Memory B cell (primary cell): ENCODE measurements at places on chromosomes 5 and 9.

GRCh38 chr5:168215646-168216045 lies 75.8 kb upstream of the WWC1 start:
- no peak for DNase-seq

DNA sequence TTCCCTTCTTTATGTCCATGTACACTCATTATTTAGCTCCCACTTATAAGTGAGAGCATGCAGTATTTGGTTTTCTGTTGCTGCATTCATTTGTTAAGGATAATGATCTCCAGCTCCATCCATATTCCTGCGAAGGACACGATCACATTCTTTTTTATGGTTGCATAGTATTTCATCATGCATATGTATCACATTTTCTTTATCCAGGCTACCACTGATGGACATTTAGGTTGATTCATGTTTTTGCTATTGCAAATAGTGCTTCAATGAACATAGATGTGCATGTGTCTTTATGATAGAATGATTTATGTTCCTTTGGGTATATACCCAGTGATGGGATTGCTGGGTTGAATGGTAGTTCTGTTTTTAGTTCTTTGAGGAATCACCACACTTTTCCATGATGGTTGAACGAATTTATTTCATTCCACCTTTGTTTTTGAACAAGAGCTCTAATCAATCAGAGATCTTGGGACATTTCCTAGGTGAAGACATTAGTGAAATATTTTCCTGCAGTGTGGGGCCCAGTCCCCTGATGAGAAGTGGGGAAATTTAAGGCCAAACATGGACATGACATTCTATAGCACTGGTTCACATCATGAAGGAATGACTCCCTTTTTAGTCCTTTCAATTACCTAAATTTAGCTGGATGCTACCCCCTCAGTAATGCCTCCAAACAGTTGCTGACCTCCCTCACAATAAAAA lies 7.1 kb upstream of the TEX48 start:
- DNase-seq, result no peak

DNA sequence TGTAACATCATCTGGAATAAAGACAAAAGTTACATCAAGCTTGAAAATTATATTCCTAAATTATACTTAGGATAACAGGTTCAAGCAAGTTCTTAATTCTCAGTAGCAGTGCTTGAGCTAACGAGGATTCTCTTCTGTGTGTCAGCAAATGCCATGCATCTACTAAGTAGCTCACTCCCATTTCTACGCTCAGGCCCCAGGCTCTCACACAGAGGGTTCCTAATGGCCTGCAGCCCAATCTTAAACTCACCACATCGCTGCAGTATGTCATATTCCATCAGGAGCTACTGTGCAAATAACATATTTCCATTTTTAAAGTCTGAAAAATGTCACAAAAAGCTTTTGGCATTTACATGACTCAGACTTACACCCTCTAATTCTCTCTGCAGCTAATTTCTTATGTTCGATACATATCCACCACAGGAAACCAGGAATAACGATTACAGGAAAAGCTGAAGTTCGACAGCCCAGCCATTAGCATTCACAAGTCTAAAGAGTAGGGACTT lies 474.8 kb downstream of the EFNA5 start:
- no peak for DNase-seq

DNA sequence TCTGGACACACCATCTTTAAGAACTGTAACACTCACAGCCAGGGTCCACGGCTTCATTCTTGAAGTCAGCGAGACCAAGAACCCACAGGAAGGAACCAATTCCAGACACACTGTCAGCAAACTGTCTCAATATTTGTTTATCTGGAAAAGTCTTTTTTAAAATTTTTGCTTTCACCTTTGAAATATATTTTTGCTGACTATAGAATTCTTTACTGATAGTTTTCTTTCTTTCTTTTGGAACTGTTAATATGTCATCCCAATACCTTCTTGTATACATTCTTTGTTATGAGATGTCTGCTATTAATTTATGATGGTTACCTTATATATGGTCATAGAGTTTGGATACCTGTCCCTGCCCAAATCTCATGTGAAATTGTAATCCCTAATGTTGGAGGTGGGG lies 145.1 kb upstream of the IRX4 start:
- DNase-seq, result no peak

DNA sequence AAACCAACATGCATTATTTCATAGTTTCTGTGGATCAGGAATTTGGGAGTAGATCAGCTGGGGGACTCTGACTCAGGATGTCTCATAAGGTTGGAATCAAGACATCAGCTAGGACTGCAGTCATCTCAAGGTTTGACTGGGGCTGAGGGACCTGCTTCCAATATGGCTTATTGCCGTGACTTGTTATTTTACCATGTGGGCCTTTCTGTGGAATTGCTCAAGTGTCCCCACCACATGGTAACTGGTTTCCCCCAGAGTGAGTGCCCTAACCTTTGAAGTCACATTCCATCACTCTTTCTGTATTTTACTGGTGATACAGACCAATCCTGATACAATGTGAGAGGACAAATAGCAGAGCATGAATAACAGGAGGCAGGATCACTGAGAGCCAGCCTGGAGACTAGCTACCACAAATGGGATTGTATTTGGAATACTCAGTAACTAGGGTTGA lies 70.2 kb upstream of the ELL2 start:
- DNase-seq, result no peak

GRCh38 chr9:116366241-116366640 lies 212.7 kb downstream of the PAPPA start:
- no peak for DNase-seq

DNA sequence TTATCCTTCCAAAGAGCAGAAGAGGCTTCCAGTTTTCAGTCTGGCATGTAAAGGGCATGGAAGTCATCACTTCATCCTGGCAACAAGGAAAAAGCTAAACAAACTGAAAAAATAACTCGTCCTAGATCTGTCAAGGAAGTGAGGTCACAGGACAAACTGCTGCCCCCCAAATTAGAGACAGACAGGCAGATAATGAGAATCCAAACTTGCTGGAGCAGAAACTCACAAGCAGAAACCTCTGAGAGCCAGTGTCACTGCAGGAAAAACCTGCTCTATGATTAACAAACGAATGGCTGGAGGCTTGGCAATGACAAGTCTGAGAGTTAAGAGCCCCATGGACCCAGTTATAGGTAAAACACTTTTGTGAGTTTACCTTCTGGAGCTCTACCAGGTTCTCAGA lies 18.9 kb upstream of the MLANA start:
- no peak for DNase-seq

DNA sequence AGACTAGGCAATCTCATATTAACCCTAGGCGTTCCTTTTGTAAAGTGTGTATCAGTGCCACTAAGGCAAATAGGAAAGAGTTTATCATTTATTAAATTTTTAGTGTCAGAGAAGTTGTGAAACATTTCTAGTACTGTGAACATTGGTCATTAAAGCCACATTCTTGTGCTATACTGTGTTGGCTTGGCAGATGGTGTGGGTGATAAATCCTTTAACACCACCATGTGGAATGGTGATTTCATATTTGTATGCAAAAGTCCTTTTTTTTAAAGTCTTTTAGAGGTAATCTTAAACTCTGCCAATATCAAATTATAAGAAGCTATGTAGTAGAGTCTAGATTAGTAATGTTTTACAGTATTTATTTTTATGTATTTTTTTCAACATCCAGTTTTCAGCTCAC lies 18.1 kb downstream of the SLC12A2 start:
- no peak for DNase-seq

DNA sequence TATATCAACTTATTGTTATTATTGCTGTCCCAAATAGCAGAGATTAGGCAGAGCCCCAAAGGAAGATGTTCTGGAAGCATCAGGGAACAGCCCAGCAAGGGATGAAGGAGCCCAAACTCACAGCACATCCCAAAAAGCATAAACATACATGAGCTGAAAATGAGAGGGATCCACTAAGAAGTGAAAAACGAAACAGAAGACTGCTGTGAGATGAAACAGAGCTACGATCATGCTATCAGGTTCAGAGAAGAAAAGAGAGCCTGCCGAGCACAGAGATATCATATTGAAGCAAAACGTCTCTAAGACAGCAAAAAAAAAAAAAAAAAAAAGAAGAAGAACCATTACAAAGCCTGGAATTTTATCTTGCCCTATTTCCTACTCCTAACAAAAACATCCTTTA lies 127.3 kb downstream of the ZNF608 start:
- no peak for DNase-seq

- peak; percentile 25 for DNase-seq
These were observed 1.6 kb downstream of the KDM4C start for GRCh38 chr9:6759185-6759977.

- DNase-seq, result no peak
These were observed 91.3 kb upstream of the OTULINL start for GRCh38 chr5:14490309-14490711.

DNA sequence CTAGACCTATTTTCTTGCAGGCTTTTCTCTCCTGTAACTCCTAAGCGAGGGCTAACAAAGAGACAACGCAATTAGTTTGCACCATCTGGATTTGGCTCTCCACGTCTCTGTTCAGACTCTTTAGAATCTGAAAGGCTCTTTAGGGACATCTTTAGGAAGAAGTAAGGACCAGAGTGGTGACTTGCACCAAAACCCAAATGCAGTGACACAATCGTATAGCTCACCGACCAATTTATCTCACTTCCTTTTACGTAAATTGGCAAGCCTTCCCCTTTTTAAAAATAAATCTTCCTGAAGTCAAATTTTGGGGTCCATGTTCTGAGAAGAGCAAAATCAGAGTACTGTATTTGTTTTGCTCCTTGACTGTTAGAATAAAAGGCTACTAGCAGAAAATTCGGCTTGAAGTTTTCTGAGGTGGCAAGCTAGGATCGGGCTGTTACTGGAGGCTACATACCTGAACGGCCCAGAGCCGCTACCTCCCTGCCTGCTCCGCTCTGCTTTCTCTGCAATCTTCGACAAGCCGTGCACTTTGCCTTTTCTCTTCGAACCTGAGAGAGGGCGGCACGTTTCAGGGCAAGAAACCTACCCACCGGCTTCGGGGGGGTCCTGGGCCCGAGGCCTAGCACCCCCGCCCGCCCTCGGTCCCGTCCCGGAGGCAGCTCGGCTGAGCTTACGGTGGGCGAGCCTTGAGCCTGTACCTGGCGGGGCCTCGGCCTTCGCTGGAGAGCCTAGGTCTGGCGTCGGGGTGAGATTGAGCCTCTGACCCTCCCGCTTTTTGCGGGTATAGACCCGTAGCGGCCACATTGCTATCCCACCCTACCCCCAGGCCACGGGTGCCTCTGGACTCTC lies 537 bp downstream of the MEIKIN start:
- no peak for DNase-seq

- no peak for DNase-seq
These were observed 22.0 kb upstream of the ARHGEF28 start for GRCh38 chr5:73603998-73604397.

DNA sequence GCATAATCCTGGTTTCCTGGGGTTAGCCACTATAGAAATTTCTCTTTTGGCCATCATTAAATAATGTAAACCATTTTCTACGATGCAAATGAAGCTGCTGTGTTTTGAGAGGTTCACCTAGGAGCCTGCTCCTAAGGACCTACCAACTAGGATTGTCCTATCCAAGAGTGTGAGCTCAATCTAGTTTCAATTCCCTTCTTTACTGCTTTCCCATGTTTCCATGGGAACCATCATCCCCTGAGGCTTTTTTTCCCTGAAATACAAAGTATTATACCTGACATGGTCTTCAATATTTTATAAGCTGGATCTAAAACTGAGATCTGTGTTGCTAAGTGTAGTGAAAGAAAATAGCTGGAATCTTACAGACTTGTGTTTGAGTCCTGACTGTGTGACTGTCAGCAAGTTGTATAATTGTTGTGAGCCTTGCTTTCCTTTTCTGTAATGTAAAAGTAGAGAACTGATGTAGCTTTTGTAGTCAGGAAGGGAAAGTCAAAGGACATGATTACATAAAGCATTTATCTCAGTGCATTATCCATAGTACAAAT lies 453.2 kb downstream of the PRR16 start:
- DNase-seq, result no peak

GRCh38 chr5:79487251-79487650 lies 26.7 kb downstream of the HOMER1 start:
- no peak for DNase-seq

GRCh38 chr5:130025511-130025910 lies 121.2 kb downstream of the CHSY3 start:
- no peak for DNase-seq

DNA sequence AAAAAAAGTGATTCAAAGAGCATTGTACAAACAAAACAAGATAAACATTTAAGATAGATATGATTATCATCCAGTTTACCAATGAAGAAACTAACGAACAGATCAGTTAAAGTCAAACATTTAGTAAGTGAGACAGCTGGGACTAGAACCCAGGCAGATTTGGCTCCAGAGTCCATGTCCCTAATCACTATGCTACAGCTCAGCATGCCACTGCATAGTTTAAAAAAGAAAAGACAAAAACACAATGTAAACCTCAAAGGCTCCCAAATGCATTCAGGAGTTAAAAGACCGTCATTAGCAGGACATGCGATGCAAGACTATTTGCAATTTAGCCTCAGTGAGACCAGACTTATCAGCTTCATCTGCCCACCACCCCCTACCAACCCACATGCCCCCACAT lies 36.8 kb downstream of the DENND1A start:
- no peak for DNase-seq

GRCh38 chr9:115142517-115143270 lies 24.7 kb upstream of the TNC start:
- DNase-seq, result no peak

- DNase-seq, result no peak
These were observed 78.0 kb downstream of the GABRA1 start for GRCh38 chr5:161925960-161926359.

- DNase-seq, result no peak
These were observed 91.1 kb upstream of the TBCA start for GRCh38 chr5:77867194-77867691.

GRCh38 chr5:126988021-126988569 lies 42.3 kb downstream of the MARCHF3 start:
- DNase-seq, result peak; percentile 44

- no peak for DNase-seq
These were observed 160.6 kb downstream of the C9orf152 start for GRCh38 chr9:110047232-110047954.

DNA sequence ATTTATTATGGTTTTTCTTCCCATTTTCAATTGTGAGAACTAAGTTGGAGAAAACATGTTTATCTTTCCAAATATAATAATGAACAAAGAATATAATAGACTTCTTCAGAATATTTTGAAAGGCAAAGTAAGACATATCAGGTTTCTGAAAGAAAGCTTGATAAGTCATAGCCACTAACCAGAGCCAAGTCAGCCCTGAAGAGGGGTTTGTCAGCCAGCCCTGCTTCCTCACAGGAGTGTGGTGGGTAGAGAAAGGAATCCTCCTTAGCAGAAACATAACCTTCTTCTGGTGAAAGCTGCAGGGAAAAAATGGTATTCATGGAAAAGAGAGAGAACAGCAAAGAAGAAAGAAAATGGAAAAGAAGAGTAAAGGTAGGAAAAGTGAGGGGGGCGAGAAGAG lies 93.4 kb downstream of the MPDZ start:
- no peak for DNase-seq

DNA sequence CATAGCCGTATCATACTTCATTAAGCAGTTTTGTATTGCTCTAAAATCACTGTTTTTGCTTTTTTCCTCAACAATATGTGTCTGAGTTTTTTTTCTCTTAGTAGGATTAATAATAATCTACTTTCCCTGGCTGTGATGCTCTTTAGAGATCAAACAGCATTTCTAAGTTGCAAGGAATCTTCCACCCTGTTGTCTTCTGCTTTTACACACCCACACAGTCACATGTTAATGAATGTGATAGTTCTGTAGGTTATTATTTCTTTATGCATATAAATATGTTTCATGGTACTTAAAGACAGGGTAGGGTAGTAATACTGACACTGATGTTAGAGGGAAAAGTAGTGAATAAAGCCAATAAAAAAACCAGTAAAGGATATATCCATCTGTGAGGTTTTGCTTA lies 29.3 kb downstream of the SLC44A1 start:
- DNase-seq, result no peak
